ENCODE measurements at places on chromosomes 6 and 20.
A peak's percentile ranks its signal among the peaks of the same experiment; 100 is the strongest.

GRCh38 chr6:25306379-25306778, 27.2 kb downstream of the CARMIL1 start:
- DNase-seq, result no peak

DNA sequence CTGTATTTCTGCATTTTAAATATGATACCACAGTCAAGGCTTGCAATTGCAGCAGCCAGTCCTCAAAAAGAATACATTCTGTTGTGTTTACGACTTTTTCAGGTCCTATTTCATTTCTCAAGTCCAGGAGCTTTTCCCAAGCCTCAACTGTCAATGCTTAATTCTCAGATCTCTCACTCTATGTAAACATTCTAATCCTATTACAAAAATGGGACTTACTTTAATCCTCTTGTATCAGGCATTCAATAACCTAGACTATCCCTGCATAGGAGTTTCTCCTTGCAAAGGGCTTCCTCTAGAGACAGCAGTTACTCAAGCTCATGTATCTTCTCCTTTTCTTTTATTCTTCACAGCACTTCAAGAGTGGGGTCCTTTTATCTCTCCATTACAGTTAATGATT, 1293.0 kb downstream of the GRIK2 start:
- DNase-seq, result no peak

- peak; percentile 31 for DNase-seq
These were observed 51.9 kb downstream of the FAM120B start for GRCh38 chr6:170358496-170358895.

GRCh38 chr20:24499472-24499871, 30.0 kb downstream of the SYNDIG1 start:
- no peak for DNase-seq

- peak; percentile 24 for DNase-seq
These were observed 26.9 kb upstream of the MOCS1 start for GRCh38 chr6:39961178-39961577.

- no peak for DNase-seq
These were observed 13.5 kb upstream of the SERPINB6 start for GRCh38 chr6:2984738-2985406.

GRCh38 chr6:7973584-7973983, 63.0 kb upstream of the TXNDC5 start:
- DNase-seq, result no peak

GRCh38 chr20:49750611-49751396, 37.1 kb upstream of the B4GALT5 start:
- DNase-seq, result peak; percentile 32

GRCh38 chr6:99130897-99131873, 183.4 kb upstream of the FBXL4 start:
- DNase-seq, result no peak

DNA sequence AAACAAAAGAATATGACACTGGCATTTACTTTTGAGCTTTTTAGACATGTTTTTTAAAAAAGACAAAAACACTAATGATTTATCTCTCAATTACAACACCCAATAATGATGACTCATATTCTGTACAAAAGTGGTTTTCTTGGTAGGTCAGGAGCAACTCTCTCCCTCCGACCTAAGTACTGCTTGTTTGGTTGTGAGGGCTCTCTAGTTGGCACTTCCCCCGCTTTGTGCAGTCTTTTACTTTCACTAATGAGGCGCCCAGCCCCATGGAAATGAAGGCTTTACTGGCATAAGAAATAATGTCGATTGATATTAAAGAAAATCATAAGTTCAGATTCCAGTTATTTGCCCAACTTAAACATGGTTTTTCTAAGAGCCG, 1.3 kb downstream of the KPNA5 start:
- DNase-seq, result peak; percentile 41

DNA sequence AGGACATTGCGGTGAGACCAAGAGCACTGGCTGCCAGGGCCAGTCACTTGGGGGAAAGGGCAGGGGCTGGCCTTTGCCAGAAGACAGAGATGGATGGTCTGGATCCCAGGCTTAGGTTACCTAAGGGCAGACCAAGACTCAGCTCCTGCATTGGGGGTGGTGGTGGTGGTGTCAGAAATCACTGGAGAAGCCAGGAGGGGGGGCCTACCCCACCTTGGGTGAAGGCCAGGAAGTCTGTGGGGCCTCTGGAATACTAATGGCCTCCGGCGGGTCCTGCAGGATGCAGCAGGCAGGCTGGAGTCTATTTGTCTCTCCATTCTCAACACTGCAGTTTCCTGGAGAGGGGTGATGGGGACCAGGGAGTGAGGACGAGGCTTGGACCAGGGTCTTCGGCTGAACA, 32.8 kb downstream of the CD40 start:
- no peak for DNase-seq

DNA sequence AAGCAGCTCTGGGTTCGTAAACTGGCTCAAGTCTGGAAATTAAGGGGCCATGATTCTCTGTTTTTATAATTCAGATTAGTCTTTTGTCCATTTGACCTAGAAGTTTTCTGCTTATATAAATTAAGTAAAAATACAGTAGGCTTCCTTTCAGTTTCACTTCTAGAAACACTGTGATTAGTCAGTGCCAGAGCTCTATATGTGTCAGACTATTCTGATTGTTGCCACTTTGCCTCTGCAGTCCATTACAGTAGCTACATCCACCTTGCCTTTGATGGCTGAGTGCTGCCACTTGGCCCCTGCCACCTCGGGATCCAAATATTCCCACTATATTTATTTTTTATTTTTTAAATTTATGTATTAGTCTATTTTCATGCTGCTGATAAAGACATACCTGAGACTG, 7.9 kb downstream of the ZC2HC1B start:
- DNase-seq, result no peak
